Stimulated activated CD4-positive, alpha-beta T cell treated with anti-CD3 and anti-CD28 coated beads, Interleukin-12 subunit alpha, Interleukin-12 subunit beta, amount 100 ng/mL, for 48 hours (primary cell): ENCODE measurements at places on chromosomes 11 and 22.

DNA sequence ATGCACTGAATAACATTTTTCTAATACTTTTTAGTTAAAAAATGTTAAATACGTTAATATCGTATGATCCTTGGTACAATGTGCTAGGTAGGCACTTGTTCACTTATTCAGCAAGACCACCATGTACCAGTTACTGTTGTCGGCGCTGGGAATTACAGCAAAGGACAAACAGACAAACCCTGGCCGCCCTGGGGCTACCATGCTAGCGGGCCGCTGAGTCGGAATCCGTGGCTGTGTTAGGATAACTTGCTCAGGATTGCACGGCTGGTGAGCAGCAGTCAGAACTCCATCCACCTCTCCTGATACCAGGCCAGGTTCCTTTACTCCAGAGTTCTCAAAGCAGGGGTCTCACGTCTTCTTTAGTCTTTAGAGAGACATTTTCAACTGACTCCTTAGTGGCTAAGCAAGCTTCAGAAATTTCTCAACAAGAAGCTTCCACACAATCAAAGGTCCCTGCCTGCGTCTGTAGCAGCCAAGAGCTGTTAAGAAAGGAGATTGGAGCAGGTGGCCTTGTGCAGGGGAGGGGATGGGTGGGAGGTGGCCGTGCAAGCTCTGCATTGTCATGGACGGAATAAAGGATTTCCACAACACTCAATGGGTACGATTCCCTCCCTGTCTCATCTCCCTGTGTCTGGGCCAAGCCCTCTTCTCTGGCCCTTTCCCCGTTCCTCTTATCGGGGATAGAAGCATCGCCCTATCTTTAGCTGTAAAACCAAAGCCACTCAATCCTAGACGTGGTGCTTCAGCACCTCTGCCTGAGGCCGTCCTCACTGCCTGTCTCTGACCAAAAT is 39.8 kb upstream of the NNMT start:
- DNase-seq: no peak

- DNase-seq: no peak
Observed at GRCh38 chr11:59614277-59615119, 1.1 kb downstream of the OSBP start.

GRCh38 chr11:26958702-26959049 is 35.2 kb upstream of the FIBIN start:
- DNase-seq: no peak

GRCh38 chr22:19011075-19011474 is 75.0 kb upstream of the PRODH start:
- no peak for DNase-seq

GRCh38 chr22:20204311-20204710 is 53.5 kb upstream of the CCDC188 start:
- no peak for DNase-seq

- DNase-seq: peak; percentile 97
Observed at GRCh38 chr22:38569972-38570778, at the start of gene DMC1. Gene DMC1 (minus strand): TSS chr22:38570183. CDS start chr22:38568256, 1,927 bp downstream.

DNA sequence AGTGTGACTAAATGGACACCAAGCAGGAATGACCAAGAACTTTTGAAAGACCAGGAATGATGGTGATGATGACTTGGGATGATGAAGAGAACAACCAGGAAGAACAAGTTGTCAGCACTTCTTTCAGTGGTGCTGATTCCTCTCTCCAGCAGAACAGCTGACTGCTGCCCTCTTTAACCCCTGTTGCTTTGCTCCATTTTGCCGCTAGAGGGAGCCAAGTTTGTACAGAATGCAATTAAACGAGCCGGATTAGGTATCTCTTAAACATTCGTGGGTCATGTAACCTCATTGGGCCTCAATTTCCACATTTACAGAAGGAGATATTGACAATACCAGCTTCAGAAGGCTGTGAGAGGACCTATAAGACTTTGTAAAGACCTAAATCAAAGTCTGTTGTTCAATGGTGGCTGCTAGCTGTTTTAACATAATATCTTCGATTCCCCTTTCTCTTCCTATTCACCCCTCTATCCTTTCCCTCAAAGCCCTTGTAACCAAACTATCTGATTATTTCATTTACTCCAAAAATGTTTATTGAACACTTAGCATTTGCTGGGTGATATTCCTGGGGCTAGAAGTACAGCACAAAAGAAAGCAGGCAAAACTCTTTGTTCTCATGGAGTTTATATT is 1.9 kb downstream of the OR4S1 start:
- DNase-seq: peak; percentile 53

DNA sequence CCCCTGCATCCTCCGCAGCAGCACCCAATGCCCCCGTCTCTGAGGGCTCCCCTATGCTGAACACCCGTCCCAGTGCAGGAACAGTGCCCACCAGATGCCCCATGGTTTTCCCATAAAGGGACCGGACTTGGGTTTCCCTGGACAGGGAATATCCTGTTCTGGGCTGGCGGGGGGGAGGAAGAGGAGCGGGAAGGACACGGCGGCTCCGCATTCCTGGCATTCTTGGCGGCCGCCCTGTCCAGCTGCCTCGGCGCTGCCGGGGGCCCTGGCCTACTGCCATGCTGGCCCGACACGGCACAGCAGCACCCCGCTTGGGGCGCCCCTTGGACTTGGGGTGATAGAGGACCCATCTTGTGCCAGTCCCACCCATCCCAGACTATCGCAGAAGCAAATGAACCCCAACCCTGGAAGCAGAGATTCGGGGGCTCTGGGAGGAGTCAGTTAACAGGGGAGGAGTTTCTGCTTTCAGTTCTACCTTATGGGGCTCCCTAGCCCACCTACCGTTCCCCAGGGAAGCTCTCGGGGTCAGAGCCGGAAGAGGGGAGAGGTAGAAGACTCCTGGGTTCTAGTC is 23.7 kb upstream of the CBX7 start:
- DNase-seq: no peak

- no peak for DNase-seq
Observed at GRCh38 chr11:70467201-70468085, 69.1 kb downstream of the CTTN start.

GRCh38 chr11:113615098-113615497 is 91.0 kb downstream of the TMPRSS5 start:
- DNase-seq: no peak

DNA sequence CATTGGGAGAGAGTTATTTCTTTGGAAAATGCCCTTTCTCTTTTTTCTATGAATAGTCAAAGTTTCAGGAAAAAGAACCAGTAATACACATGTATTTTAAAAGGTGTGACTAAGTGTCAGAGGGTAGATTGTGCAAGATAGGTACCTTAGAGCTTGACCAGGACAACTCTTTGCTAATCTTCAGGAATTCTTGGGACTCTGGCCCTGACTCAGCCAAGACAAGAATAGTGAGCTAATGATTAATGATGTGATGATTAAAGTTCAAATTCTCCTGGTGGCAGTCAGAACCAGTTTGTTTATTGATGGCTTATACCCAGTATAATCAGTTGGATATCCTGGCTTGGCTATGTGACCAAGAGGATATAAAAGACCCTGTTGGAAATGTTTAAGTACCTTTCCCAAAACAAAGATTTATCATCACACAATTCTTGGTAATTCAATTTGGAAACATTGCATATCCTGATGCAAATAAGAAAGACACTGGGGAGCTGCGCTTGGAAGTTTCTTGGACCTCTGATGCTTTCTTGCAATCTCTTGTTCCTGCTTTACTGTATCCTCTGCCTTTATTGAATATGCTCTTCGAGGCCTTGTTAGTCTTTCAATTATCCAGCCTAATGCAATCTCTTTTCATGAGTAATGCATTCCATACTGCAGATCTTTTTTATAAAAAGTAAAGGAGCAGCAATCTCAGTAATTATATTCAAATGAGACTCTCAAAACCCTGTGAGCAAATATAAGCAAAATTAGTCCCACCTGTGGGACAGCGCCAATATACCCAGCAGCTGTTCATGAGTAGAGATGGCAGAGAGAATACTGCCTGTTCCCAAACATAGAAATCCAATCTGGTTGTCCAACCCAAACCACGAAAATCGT is 48.0 kb upstream of the CEP126 start:
- DNase-seq: no peak

DNA sequence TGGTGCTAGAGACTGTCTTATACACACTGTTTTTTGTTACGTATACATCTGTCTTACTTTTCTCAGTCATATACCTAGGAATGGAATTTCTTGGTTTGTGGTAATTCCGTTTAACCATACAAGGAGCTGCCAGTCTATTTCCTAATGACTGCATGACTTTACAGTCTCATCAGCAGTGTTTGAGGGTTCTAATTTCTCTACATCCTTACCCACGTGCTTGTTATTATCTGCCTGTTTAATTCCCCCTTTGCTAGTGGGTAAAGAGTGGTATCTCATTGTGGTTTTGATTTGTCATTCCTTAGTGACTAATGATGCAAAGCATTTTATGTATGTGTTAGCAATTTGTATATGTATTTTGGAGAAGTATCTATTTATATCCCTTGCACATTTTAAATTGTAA is 1008.0 kb downstream of the FAM181B start:
- no peak for DNase-seq

DNA sequence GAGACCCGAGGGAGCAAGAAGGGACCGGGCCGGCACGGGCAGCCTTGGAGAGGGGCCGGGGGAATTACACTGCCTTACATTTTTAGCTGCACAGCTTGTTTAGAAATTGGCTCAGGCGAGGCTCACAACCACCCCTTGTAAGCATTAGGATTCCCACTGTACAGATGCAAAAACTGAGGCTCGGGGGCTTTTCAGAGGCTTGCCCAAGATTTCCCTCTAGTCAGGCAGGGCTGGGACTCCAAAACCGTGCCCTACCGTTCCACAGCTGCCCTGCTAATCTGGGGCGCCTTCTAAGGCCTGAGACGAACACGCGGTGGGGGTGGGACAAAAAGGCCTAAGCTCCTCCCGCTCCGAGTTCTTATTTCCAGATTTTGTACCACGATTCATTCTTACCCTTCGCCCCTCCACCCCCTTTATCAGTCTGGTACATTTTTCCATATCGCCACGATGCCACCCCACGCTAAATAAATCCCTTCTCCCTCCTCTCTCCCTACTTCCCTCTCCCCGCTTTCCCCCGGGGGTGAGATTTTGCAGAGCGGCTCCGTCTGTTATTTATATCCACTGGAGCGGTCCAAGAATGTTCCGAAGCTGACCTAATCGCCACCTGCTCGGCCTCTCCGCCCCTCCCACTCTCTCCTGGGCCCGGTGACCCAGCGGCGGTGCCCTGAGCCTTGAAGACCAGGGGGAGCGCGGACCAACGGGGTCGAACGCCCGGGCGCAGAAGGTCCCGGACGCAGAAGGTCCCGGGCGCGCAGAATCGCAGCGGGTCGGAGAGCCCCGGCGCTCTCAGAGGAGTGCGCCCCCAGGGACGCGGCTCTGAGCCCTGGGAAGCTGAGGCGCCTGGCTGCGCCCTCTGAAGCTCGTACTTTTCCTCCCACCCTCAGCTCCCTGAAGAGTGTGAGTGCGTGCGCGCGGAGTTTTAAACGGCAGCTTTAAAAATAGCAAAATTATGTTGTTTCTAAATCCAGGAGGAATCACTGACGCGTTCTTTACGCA is 764 bp upstream of the PACSIN3 start:
- DNase-seq: peak; percentile 34

DNA sequence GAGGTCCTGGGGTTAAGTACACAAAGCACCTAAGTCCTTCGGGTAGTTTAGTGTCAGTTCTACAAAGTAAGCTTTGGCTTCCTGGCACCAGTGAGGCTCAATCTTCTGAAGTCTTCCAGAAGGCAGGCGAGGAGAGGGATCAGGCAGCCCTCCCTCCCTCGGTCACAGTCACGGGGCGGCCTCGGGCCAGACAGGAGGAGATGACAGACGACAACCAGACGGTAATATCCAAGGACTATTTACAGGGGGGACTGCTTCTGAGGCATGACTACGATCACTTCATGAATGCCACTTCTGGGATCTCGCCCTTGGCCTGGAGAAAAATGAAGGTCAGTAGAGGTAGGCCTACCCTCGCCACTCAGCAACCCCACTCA is 383 bp upstream of the TMEM223 start:
- no peak for DNase-seq

GRCh38 chr22:11613898-11614755 is 3913.9 kb upstream of the OR11H1 start:
- no peak for DNase-seq

GRCh38 chr11:82854242-82854641 is 46.0 kb downstream of the PRCP start:
- no peak for DNase-seq

DNA sequence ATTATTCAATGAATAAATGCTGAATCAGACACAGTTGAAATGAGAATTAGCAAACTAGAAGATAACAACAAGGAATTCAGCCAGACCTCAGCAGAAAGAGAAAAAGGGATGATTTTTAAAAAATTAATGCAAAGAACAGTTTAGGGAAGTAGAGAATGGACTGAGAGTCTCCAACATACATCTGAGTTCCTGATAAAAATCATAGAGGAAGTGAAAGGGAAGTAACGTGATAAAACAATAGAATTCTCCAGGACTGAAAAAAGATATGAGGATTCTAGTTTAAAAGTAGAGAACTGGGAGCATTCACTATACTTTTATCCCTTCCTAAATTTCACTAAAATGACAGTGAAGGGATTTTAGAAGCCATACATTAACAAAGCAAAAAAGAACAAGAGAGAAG is 592.0 kb downstream of the SOX6 start:
- DNase-seq: no peak

- DNase-seq: no peak
Observed at GRCh38 chr11:94558932-94559331, 8.2 kb upstream of the PIWIL4 start.

- DNase-seq: no peak
Observed at GRCh38 chr11:32884770-32885384, 7.7 kb upstream of the QSER1 start.

- DNase-seq: no peak
Observed at GRCh38 chr22:27480487-27480886, 321.1 kb downstream of the MN1 start.

DNA sequence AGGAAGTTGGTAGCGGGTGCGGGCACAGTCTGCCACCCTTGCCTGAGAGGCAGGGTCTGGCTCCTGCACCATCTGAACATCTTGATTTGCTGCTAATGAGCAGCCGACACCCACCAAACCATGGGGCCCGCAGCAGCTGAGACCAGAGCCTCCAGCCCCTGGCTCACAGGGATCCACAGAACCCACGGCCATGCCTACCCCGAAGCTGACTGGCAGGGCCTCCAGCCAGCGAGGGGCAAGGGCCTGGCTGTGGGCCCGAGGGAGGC is 171.5 kb upstream of the NTM start:
- no peak for DNase-seq

- no peak for DNase-seq
Observed at GRCh38 chr11:72975778-72976521, 161.7 kb downstream of the ATG16L2 start.
